ENCODE measurements at places on chromosomes 16 and 17. TPM values are rescaled to one million over a fixed set of nuclear protein-coding genes. Genes with fewer than 3 reads are reported as not detected.
A peak's percentile ranks its signal among the peaks of the same experiment; 100 is the strongest.

Gene SPNS2
- total RNA-seq, result 79.3 TPM

Gene DNAH17
- 2.0 TPM for total RNA-seq

DNA sequence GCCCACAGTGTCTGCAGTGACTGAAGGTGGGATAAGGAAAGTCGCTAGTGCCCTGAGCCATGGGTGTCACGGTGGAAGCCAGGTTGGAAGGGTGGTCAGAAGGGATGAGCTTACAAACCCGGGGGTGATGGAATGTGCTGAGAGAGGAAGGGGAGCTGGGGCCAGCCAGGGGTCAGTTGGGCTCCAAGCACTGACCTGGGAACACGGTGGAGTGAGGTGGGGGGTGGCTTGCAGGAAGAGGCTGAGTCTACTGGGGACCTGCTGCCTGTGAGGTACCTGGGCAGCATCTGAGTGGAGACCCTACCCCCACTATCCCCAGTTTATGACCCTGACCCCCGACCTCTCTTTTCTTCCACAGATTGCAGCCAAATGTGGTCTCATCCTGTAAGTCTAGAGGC lies 3.1 kb downstream of the TMEM92 start:
- DNase-seq, result no peak
- H3K27me3 ChIP-seq, result no peaks in the 10 kb centered on the region
- H3K4me3 ChIP-seq, result no peak overlapping the region
- H3K4me1 ChIP-seq, result peaks cover 11% of the 10 kb centered on the region
- H3K27ac ChIP-seq, result no peak overlapping the region
- no peaks in the 10 kb centered on the region for H3K36me3 ChIP-seq

DNA sequence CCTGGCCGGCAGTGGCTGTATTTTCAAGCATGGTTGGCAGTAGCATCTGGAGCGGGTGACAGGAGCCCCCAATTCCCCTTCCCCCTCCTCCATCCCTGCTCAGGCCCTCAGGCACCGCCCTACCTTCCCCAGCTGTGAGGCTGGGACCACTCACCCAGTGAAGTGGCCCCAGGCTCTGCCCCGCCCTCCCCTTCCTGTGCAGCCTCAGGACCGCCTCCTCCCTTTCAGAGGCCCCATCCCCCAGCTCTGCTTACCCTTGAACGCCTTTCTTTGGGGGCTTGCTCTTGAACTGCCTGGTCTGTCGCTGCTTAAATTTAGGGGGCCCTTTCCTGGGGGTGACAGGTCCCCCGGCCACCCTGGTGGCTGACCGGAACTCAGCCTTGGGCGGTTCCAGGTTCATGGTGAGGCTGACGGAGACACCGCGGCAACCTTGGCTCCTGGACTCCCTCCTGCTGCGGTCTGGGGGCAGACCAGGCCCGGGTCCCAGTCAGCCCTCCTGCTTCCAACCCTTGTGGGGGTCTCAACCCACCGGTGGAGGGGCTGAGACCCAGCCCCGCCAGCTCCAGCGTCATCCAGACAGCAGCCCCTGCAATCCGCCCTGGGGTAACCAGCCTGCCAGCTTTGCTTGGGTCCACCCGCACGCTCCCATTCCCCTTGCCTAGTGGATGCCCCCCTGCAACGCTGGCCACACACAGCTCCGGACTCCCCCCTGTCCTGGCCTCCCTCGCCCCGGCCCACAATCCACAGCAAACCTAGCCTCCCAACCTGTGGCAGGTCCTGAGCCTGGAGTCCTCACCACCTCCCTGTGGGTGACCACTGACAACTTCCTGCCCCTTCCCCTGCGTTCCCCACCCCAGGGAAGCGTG lies 3.2 kb downstream of the PDE6G start:
- H3K4me3 ChIP-seq, result no peak overlapping the region
- DNase-seq, result no peak
- no peaks in the 10 kb centered on the region for H3K27me3 ChIP-seq
- H3K27ac ChIP-seq, result no peak overlapping the region
- H3K4me1 ChIP-seq, result no peaks in the 10 kb centered on the region

- H3K4me1 ChIP-seq, result no peaks in the 10 kb centered on the region
- no peak overlapping the region for H3K27ac ChIP-seq
- H3K36me3 ChIP-seq, result no peaks in the 10 kb centered on the region
- H3K4me3 ChIP-seq, result no peak overlapping the region
- H3K27me3 ChIP-seq, result no peaks in the 10 kb centered on the region
- DNase-seq, result no peak
These were observed 16.0 kb downstream of the RAB11FIP3 start for GRCh38 chr16:441447-441846.

DNA sequence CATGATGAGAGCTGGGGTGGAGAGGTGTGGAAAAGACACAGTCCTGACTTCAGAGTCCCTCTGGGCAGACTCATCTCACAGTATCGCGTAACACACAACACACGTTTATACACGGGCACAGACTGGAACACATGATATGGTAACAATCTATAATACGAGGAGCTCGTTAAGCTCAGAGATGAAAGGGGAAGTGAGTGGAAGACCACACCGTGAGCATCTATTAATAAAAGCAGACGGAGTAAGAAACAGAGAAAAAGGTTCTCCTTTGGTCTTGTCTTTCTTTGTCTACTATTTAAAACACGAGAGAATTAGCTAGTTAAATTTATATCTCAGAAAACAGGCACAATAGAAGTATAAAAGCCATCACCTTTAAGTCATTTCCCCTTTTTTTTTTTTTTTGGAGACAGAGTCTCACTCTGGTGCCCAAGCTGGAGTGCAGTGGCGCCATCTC lies 13.5 kb downstream of the ANKRD11 start:
- H3K27me3 ChIP-seq, result no peaks in the 10 kb centered on the region
- no peak overlapping the region for H3K27ac ChIP-seq
- H3K4me3 ChIP-seq, result no peak overlapping the region
- H3K4me1 ChIP-seq, result peaks cover 100% of the 10 kb centered on the region
- H3K36me3 ChIP-seq, result no peaks in the 10 kb centered on the region
- no peak for DNase-seq

- no peak overlapping the region for H3K4me3 ChIP-seq
- H3K4me1 ChIP-seq, result peaks cover 57% of the 10 kb centered on the region
- no peaks in the 10 kb centered on the region for H3K36me3 ChIP-seq
- DNase-seq, result no peak
These were observed 2.5 kb downstream of the FAM83G start for GRCh38 chr17:19001907-19002590.

- H3K27me3 ChIP-seq, result no peaks in the 10 kb centered on the region
- no peak for DNase-seq
- no peaks in the 10 kb centered on the region for H3K36me3 ChIP-seq
- peak within 1 kb of the TSS; percentile 36 for H3K4me3 ChIP-seq
These were observed at the start of gene SLC6A2 for GRCh38 chr16:55655897-55656681. Gene SLC6A2, plus strand, starts transcription at chr16:55655988. Its CDS starts 707 bp downstream, at chr16:55656695.
